Pancreas (tissue), 10 donors: ENCODE measurements at places on chromosomes 11 and 22. TPM values are rescaled to one million over a fixed set of nuclear protein-coding genes. Genes with fewer than 3 reads are reported as not detected.

Gene TSSK2
- 0.31 TPM for polyA plus RNA-seq

DNA sequence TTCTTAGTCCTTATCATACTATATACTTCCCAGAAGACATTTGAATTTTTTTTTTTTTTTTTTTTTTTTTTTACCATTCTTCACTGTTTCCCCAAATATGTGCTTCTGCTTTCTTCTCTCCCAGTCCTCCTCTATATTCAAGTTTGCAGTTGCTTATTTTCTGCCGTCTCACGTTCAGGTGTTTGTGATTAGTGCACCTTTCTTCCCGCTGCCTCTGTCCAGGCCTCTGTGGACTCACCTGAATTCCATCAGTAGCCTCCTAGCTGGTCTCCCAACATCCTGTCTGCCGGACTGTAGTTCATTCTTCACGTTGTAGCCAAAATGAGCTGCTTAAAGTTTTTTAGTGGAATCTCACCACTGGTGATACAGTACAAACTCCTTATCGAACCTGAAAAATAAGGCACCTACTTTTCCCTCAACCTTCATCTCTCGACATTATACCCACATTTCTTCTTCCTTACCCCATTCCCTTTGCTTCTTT lies 795 bp upstream of the MSANTD4 start:
- no peak for DNase-seq

DNA sequence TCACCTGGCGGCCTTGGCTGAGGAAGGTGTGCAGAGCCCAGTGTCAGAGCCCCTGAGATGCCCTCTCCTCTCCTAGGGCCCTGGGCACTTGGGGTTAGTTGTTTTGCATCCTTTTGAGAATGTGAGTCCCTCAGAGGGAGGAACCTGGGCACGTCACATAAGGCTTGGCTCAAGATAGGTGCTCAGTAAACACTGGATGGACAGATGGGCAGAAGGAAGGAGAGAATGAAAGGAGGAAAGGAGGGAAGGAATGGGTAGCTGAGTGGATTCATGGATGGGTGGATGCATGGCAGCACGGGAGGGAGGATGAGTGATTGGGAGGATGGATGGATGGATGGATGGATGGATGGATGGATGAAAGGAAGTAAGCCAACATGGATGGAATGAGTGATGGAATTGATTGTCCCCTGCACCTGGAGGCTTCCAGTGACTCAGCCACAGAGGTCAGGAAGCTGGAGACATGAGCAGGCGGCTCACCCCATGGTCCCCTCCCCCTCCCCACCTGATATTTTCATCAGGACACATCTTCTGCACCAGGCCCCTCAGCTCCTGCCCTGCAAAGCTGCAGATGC lies 62.2 kb downstream of the IGLL1 start:
- DNase-seq, result no peak

GRCh38 chr11:14446701-14447169 lies 52.9 kb downstream of the COPB1 start:
- DNase-seq, result no peak

DNA sequence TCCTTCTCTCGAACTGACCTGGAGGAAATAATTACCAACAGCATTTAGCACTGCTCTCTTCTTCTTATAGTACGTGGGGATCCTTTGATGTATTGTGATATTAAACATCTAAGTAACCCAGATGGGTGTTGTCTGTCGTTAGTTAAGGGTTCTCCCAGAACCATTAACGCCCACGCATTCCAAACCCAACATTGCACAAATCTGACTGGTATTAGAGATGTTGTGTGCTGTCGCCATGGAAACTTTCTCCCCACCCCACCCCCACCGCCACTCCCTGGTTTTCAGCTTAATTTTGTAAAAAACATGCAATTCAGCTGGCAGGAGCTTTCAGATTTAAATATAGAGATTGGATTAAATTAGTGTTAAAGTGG lies 1495.2 kb downstream of the TBC1D22A start:
- DNase-seq, result no peak
